ENCODE measurements at places on chromosomes 16 and 17. TPM values are rescaled to one million over a fixed set of nuclear protein-coding genes. Genes with fewer than 3 reads are reported as not detected.

GRCh38 chr17:21397341-21398190, 21.4 kb downstream of the KCNJ12 start:
- no peak for DNase-seq

Gene SLC5A2
- not detected for total RNA-seq

GRCh38 chr17:73208139-73208827, 15.4 kb downstream of the COG1 start:
- no peak for DNase-seq

Gene NGFR
- total RNA-seq, result 0.62 TPM

Gene RCVRN
- not detected for total RNA-seq

Gene SP6
- 1.5 TPM for total RNA-seq

GRCh38 chr17:62186841-62187240, 121.8 kb upstream of the MED13 start:
- no peak for DNase-seq

DNA sequence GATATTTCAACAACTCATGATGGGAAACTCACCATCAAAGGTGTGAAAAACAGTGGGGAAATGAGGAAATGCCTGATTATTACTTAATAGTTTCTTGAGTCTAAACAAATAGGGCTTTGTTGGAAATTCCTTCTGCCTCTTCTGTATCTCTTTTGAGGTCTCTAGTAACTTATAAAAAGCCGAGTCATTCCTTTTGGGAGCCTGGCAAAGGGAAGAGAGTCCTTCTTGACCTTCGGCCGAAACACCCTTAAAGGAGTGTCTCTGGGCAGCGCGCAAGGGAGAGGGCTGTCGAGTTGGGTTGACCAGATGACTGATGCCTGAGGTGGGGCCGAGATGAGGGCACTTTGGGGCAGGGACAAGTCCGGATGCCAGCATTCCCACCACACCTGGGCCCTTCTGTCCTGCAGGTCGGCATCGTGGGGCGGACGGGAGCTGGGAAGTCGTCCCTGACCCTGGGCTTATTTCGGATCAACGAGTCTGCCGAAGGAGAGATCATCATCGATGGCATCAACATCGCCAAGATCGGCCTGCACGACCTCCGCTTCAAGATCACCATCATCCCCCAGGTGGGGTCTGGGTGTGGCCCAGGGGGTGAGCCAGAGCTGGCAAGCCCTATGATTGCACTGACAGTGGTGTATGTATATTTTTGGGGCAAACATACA, 89.2 kb downstream of the ABCC6 start:
- no peak for DNase-seq

GRCh38 chr16:71929048-71929447, 33.7 kb downstream of the IST1 start:
- DNase-seq, result peak; percentile 87

DNA sequence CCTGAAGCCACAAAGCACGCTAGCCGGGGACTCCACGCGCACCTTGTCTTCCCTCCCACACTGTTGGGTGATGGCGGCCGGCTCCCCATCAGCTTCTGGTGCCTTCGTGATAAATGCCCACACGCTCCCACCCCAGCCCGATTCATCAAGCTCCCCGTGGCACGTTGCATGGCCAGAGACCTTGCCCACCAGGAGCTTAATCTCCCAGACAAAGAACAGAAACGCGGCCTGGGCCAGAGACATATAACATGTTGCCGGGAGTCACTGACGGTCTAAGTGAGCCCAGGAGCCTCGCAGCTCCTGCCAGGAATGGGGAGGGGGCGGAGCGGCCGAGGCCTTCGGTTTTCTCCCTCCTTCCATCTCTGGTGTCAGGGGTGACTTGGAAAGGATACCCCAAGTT, 93.1 kb downstream of the SDK2 start:
- DNase-seq, result no peak

Gene ITGAD
- not detected for total RNA-seq

Gene ZNF423
- total RNA-seq, result 0.20 TPM

GRCh38 chr16:76768948-76769347, 422.0 kb upstream of the MON1B start:
- DNase-seq, result no peak

- peak; percentile 88 for DNase-seq
These were observed 38.6 kb downstream of the SYNRG start for GRCh38 chr17:37570527-37571093.

DNA sequence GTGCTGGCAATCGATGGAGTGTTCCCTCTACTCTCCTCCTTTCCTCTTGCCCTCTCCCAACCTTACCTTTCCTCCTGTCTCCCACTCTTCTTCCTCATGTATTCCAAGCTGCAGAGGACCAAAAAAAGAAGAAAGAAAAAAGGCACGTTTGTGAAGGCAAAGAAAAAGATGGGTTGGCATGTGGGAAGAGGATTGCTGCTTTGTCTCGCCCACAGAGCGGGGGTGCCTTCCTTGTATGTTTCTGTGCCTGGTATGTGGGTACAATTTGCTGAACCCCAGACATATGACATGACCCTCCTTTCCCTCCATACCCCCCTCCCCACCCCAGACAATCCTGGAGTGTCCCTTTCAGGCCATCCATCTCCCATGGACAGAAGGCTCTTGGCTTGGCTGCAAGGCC, 13.1 kb upstream of the CTCF start:
- no peak for DNase-seq

DNA sequence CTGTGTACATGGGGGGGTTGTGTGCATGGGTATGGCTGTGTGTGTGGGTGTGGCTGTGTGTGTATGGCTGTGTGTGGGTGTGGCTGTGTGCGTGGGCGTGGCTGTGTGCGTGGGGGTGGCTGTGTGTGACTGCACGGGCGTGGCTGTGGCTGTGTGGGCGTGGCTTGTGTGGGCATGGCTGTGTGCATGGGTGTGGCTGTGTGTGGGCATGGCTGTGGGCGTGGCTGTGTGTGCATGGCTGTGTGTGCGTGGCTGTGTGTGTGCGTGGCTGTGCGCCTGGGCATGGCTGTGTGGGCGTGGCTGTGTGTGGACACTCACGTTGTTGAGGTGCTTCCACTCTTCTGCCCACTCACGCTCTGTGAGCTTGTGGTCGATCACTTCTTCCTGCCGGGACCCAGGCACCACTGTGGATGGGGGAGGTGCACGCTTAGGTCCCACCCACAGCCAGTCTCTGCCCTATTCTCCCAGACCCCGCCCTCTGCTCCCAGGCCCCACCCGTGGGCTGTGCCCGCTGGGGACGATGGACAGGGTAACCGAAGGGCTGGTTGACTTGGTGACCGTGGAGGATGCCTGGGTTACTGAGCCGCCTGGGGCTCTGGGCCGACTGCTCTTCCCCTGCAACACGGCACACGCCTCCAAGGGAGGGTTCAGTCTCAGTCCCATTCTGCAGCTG, 16.0 kb upstream of the PABPN1L start:
- DNase-seq, result no peak

DNA sequence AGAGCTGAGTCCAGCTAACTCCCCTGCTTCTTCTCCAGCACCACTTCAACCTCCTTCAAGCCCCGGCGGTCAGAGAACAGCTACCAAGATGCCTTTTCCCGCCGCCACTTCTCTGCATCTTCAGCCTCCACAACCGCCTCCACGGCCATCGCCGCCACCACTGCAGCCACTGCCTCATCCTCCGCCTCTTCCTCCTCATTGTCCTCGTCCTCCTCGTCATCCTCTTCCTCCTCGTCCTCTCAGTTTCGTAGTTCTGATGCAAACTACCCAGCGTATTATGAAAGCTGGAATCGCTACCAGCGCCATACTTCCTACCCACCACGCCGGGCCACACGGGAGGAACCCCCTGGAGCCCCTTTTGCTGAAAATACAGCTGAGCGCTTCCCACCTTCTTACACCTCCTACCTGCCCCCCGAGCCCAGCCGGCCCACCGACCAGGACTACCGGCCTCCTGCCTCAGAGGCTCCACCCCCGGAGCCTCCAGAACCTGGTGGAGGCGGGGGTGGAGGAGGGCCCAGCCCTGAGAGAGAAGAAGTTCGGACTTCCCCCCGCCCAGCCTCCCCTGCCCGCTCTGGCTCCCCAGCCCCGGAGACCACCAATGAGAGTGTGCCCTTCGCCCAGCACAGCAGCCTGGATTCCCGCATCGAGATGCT, 7.1 kb downstream of the SETD1A start:
- DNase-seq, result no peak

GRCh38 chr17:68851890-68852289, 103.3 kb downstream of the ABCA8 start:
- no peak for DNase-seq

DNA sequence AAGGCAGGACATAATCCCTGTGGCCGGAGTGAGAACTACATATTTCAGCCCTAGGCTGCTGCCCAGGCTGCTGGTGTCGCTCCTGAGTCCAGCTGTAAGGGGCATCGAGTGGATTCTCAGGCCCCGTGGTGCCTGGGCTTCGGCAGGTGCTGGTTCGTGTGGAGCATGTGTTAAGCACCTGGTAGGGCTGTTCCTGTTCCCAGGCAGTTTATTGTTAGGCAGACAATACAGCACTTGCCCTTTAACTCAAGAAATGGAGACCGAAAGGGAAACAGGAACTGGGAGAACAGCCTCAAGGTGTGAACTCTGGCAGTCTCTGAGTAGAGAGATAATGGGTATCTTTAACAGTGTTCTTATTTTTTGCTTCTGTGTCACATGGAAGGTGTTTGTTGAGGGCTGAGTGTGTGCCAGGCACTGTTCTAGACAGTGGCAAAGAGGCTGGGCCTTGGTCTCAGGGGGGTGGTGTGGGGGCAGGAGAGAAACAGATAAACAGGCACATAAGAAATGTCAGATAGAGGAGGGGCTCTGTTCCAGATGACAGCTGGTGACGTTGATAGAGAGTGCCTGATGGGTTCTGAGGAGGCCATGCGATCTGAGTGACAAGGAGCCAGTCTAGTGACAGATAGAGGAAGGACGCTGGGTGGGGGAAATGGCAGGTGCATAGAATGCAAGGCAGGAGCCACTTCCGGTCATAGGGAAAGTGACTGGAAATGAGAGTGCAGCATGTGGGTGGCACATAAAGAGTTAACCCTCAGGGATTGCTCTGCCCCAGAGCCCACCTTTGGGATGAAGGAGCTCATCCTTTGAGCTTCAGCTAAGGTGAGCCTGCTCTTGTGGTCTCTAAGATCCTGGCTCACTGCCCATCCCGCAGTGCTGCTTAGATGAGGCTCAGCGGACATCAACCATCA, 33.8 kb downstream of the EPN2 start:
- no peak for DNase-seq

GRCh38 chr17:67646472-67646871, 71.3 kb upstream of the NOL11 start:
- no peak for DNase-seq

GRCh38 chr16:19963301-19963700, 78.7 kb upstream of the GPRC5B start:
- DNase-seq, result no peak

DNA sequence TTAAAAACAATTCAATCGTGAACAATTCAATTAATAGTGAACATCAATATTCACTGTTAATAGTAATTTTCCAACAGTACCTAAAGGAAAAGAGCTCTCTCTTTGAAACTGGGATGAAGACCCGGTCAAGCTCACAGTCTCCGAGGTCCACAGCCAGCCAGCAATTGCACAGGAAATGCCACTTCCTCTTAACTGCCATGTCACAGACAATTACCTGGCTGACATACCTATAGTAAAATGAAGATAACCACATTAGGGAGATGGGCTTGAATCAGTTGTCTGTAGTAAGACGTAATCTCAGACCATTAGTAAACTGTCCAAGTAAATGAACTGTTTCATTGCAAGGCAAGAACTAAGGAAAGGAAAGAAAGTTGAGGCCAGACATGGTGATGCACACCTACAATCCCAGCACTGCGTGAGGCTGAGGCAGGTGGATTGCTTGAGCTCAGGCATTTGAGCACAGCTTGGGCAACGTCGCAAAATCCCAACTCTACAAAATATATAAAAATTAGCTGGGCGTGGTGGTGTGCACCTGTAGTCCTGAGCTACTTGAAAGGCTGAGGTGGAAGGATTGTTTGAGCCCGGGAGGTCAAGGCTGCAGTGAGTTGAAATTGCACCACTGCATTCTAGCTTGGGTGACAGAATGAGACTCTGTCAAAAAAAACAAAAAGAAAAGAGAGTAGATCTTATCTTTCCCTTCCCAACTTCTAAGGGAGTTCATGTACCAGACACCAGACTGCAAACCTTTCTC, 36.9 kb downstream of the PKD1L3 start:
- no peak for DNase-seq

- DNase-seq, result peak; percentile 44
These were observed 1.4 kb downstream of the VKORC1 start for GRCh38 chr16:31093132-31093703.

DNA sequence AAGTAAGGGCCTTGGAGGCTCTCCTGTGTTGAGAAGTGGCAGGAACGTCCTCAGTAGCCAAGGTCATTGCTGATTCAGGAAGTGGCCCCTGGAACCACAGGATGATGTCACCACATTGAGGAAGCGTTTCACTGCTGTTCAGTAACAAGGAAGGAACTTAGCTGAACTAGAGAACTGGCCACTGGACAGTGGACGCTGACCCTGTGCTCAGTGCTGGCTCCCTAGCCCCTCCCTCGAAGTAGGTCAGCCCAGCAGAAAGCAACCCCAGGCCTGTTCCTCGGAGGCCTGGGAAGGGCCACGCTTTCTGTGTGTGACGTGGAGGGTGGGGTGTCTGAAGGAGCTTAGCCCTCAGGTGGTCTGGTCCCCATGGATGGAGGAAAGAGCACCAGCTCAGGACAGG, 58.3 kb downstream of the B9D1 start:
- DNase-seq, result peak; percentile 87

GRCh38 chr16:48137822-48138221, 18.0 kb downstream of the ABCC12 start:
- DNase-seq, result no peak

Gene KRTAP4-1
- total RNA-seq, result not detected

Gene KRT39
- total RNA-seq, result not detected

GRCh38 chr17:80220054-80220735, at the start of the genes SGSH and SLC26A11:
TSS of gene SGSH (minus strand) at chr17:80220333. CDS start at chr17:80220313, 20 bp downstream.
TSS of gene SLC26A11 (plus strand) at chr17:80220427. CDS start at chr17:80221561, 1,134 bp downstream.
- DNase-seq, result peak; percentile 75

- no peak for DNase-seq
These were observed 40.0 kb downstream of the SMARCE1 start for GRCh38 chr17:40607641-40608040.

DNA sequence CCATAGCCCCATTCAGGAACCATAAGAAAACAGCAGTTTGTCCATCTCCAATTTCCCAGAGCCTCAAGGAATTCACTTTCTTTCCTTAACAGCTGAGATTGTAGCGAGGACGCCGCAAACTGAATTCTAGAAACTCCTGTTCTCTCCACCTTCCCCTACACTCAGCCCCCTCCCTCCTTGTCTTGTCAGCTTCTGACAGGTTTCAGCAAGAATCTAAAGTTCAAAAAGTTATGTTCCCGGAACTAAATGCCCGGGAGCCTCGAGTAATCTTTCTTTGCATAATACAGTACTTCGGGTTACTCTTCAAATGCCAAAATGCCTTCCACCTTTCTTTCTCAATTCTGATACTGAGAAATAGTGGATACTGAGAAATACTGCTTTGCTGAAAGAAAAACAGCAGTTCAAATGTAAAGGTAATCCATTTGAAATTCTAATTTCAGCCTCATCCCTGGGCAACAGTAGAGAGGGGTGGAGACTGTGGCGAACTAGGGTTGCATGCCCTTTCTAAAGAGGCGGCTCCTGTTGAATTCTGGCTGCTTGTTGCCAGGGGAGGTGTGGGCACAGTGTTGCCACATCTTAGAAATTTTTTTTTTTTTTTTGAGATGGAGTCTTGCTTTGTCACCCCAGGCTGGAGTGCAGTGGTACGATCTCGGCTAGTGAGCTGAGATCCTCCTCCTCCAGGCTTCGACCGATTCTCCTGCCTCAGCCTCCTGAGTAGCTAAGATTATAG, 63.5 kb upstream of the USP7 start:
- no peak for DNase-seq

GRCh38 chr16:80527297-80527696, 13.5 kb upstream of the DYNLRB2 start:
- peak; percentile 54 for DNase-seq
